ENCODE measurements at places on chromosomes 7 and 10.

GRCh38 chr7:108770981-108771745, 201.5 kb downstream of the DNAJB9 start:
- no peak for DNase-seq

DNA sequence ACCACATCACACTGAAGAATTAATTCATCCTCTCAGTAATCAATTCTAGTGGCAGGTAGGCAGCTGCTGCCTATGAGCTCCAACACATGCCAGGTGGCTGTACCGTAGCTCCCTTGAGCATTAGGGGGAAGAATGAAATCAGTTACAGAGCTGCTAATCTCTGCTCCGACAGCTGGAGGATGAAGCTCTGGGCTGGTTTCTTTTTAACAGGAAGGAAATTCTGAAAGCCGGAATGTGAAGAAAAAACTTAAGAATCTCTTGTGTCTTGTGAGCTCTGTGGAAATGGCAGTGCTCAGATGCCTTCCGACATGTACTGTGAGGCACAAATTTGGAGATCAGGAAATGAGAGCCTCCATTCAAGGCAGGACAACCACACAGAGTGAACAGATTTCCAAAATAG, 2.8 kb upstream of the AHCYL2 start:
- DNase-seq: no peak

DNA sequence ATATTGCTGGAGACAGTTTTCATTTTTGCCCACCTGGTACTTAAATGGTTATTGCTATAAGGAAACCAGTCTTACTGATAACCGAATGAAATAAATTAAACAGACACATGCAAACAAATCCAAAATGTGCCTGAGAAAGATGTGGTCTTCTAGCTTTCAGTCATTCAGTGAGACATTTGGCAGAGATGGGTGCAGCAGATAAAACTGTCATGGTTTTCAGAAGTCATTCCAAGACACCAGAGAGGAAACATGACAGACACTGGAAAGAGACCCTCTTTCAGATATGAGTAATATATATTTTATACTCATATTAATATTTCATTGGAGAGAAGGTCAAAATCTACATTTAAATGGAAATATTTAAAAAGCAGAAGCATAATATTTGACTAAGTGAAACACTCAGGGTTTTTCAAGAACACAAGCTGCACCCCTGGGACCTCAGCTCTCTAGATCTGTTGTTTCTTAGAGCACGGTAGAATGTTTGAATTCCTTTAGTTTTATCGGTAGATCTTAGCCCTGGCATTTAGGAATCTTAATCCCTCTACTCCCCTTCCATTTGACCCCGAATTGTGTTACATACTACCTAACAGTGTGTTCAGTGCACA, 246.1 kb downstream of the AUTS2 start:
- DNase-seq: no peak

DNA sequence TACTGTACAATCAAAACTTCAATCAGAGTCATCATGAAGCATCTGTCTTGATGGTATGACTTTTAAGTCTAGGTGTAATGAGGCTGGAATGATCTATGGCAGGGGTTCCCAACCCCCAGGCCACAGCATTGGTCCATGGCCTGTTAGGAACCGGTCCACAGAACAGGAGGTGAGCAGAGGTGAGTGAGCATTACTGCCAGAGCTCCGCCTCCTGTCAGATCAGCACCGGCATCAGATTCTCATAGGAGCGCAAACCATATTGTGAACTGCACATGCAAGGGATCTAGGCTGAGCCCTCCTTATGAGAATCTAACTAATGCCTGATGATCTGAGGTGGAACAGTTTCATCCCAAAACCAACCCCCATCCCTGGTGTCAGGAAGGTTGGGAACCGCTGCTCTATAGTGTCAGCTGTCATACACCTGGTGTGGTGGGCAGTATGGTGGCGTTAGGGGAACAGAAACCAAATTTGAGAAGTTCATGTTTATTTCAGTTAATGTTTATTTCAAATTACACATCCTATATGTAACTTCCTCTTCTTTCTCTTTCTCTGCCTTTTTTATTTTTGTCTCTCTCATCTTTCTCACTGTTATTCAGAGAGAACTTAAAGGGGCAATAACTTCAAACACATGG, 432.6 kb downstream of the TNS3 start:
- DNase-seq: no peak

GRCh38 chr7:76278540-76278939, 23.9 kb upstream of the HSPB1 start:
- DNase-seq: no peak

- no peak for DNase-seq
Measured at GRCh38 chr7:95577137-95577536, 19.2 kb downstream of the PDK4 start.

DNA sequence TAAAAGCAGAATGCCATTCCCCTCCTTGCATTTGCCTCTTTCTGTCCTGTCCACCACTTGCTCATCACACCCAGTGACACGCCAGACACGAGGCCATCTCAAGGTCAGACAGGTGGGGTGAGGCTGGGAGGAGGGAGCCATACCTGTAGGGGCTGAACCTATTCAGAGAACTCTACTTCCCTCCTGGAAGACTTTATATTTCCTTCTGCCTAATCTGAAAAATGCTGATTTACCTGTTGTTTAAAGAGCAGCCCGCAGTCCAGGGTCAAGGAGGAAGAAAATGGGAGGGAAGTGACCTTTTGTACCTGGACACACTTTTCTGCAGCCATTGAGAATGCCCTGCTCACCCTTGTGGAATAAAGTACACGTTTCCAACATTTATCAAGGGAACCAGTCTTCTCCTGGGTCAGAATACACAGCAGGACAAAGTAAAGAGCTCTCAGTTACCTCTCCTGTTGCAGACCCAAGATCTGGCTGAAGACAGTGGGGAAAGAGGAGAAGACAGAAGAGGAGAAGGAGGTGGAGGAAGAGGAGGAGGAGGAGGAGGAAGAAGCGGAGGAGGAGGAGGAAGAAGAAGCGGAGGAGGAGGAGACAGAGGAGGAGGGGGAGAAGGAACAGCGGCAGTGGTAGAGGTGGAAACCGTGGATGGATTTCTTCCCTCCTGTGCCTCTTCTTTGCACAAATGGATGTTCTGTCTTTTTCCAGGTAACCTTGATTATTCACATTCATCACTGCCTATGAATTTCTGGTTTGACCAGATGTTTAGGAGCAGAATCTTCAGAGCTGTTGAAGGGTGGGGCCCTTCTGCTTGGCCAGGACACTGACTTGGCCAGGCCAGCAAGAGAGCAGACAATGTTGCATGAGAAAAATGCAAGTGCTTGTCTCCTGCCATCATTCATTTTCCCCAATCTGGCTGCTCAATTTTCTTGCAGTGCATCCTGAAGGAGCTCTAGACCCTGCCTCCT, 1.2 kb upstream of the BLNK start:
- no peak for DNase-seq

All from AG09319 (cell line).